Kidney epithelial cell (primary cell): ENCODE measurements at places on chromosomes 11 and 22. TPM values are rescaled to one million over a fixed set of nuclear protein-coding genes. Genes with fewer than 3 reads are reported as not detected.

DNA sequence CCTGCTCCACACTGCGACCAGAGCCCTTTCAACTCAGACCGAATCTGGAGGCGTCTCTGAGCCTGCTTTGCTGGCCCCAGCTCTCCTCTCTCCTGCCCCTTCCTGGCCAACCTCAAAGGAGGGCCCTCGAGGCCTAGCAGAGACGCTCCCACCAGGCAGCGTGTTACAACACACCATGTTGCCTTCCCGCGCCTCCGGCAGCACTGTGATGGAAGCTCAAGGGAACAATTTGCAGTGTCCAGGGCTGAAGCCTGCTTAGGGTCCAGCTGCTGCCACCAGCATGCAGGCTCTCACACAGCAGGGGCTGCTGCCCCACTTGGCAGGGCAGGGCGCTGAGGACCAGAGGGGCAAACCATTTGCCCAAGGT lies 18.4 kb downstream of the LINC01488 start:
- no peak for DNase-seq

DNA sequence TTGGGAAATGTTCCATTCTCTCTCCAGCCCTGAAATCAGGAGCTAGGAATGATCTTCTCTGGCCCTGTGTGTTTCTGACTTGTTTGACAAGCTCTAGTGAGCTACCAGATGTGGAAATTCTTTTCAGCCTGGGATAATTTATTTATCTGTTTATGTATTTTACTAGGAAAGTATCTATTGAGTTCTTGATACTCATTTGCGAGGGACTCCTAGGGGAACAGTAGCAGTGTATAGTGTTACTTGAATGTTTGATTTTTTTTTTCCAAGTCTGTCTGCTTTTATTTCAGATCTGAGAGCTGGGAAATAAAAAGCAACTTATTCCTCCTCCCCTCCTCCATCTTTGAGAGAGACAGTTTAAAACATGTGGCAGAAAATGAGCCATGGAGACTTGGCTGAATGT lies 92.5 kb downstream of the ALX4 start:
- no peak for DNase-seq

- no peak for DNase-seq
Measured at GRCh38 chr11:102109896-102110760, at the start of gene YAP1. TSS of gene YAP1 (plus strand) at chr11:102110447. CDS start at chr11:102110849, 402 bp downstream.

DNA sequence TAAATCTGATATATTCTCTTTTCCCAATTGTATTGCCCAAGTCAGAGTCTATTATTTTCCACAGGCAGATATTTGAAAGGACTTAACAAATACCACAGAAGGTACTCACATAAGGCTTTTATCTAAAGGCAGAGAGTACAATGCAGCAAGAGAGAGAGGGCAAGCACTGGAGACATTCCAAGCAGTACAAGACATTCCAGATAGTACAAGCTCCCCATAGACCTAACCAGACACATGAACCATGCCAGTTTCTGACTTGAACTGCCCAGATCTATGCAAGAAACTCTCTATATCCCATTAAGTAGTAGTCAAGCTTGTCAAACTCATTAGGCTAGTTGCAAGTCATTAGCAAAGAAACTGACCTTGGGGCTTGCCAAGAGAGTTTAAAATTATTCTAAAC lies 11.2 kb upstream of the MS4A6E start:
- no peak for DNase-seq

- no peak for DNase-seq
Measured at GRCh38 chr22:28023036-28023435, 104.0 kb upstream of the PITPNB start.

DNA sequence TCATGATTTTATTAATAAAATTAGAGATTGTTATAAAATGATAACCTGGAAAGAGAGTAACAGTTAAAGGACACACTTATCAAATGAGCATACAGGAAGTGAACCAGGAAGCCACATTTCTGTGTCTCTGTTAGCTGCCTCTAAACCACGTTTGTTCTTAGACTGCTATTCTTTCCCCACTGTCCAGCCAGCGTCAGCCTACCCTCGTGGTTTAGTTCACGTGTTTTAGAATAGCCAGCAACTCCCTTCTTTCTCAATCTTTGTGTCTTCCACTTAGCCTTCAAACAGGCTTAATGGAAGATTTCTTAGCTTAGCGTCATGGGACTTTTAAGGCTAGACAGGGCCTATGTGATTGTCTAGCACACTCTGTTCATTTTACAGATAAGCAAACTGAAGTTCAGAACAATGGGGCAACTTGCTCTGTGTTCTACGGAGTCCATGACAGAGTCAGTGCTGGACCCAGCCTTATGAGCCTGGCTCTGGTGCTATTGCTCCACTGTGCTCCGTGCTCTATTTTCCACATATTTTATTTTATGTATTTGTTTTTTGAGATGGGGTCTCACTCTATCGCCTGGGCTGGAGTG lies 27.2 kb downstream of the GRAMD1B start:
- DNase-seq = no peak

DNA sequence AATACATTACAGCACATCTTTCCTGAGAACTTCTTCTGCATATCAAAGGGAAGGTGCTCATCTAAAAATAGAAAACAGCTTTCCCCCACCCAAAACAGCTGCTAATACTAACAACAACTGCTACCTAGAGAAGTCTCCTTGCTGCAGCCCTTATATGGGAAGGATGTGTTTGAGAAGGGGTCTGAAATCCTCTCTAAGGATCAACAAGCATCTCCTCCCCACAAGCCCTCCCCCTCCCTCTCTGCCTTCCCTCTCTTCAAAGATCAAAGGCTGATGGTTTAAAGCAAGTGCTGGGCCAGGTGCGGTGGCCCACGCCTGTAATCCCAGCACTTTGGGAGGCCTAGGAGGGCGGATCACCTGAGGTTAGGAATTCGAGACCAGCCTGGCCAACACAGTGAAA lies 33.5 kb downstream of the SCUBE2 start:
- DNase-seq = no peak

GRCh38 chr11:46100670-46101069 lies 20.6 kb downstream of the PHF21A start:
- no peak for DNase-seq

DNA sequence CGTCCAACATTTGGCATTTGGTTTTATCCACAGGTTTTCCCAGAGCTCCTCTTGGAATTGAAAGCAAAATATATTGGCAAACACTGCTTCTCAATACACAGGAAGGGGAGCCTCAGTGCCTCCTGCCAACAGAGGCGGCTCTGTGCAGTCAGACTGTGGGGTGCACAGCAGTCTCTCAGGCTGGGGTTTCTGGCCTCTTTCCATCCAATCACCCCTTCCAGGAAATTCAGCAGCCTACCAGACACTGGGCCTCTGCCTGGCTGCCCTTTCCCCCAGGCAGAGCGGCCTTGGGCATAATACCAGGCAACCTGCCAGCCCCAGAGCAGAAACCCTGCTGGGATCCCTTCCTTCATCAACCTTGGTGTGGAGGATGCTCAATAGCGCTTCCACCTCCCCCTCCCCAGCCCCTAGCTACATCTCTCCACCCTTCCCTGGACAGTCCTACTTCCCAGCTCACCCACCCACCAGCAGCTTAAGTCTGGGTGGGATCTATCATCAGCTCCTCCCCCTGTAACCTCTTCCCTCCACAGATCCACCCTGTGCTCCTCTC lies 17.8 kb upstream of the RAPSN start:
- DNase-seq = no peak

GRCh38 chr22:25566898-25567235 lies 2.4 kb downstream of the GRK3 start:
- no peak for DNase-seq

- DNase-seq = no peak
Measured at GRCh38 chr22:48945621-48946458, 881.8 kb downstream of the BRD1 start.

- no peak for DNase-seq
Measured at GRCh38 chr11:125236072-125236825, 71.7 kb downstream of the PKNOX2 start.

- no peak for DNase-seq
Measured at GRCh38 chr11:56636861-56637260, 5.4 kb downstream of the OR5AP2 start.

GRCh38 chr11:19820100-19820499 lies 107.5 kb downstream of the NAV2 start:
- DNase-seq = no peak

The ATG13 gene
- 90.7 and 101 TPM in 2 replicates for total RNA-seq

The FLRT1 gene
- total RNA-seq = 0.13 and 0.14 TPM in 2 replicates

The CHRM1 gene
- not detected in 2 replicates for total RNA-seq

The ARVCF gene
- total RNA-seq = 74.5 and 107 TPM in 2 replicates

The OR8A1 gene
- total RNA-seq = not detected in 2 replicates

The PRR33 gene
- total RNA-seq = not detected in 2 replicates

The KDM4D gene
- 1.5 and 2.7 TPM in 2 replicates for total RNA-seq

The SWAP70 gene
- total RNA-seq = 15.6 and 18.0 TPM in 2 replicates

The PTGDR2 gene
- not detected in 2 replicates for total RNA-seq

The ISX gene
- not detected in 2 replicates for total RNA-seq

The EMID1 gene
- 2.2 and 6.0 TPM in 2 replicates for total RNA-seq

The MYOD1 gene
- total RNA-seq = not detected in 2 replicates
